Osteocyte (in vitro differentiated cells): ENCODE measurements at places on chromosomes 1 and 21.

DNA sequence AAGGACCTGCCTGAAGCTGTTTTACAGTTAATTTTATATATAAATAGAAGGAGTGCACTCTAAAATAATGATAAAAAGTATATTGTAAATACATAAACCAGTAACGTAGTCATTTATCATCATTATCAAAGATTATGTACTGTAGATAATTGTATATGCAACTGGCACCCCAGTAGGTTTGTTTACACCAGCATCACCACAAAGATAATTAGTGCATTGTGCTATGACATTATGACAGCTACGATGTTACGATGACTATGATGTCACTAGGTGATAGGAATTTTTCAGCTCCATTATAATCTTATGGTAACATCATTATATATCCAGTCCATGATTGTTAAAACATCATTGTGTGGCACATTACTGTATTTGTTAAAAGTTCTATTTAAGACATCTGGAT lies 185.2 kb downstream of the LBR start:
- no peak for DNase-seq

GRCh38 chr1:116982319-116983004 lies 19.1 kb upstream of the CD101 start:
- DNase-seq = no peak

DNA sequence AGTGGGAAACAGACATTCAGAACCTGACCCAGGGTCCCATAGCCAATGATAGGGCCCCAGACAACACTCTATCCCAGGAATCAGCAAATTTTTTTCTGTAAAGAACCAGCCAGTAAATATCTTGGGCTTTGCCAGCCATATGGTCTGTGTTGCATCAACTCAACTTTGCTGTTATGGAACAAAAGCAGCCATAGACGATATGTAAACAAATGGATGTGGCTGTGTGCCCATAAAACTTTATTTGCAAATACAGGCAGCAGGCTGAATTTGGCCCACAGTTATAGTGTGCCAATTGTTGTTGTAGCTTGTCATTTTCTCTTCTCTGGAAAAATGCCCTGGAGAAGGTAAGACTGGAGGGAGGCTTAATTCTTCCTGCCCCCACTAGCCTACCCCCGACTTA lies 431.1 kb upstream of the VAMP3 start:
- DNase-seq = no peak

GRCh38 chr1:47298025-47298699 lies 15.8 kb downstream of the STIL start:
- no peak for DNase-seq

- DNase-seq = no peak
Measured at GRCh38 chr1:114490274-114490693, 20.7 kb downstream of the TRIM33 start.

DNA sequence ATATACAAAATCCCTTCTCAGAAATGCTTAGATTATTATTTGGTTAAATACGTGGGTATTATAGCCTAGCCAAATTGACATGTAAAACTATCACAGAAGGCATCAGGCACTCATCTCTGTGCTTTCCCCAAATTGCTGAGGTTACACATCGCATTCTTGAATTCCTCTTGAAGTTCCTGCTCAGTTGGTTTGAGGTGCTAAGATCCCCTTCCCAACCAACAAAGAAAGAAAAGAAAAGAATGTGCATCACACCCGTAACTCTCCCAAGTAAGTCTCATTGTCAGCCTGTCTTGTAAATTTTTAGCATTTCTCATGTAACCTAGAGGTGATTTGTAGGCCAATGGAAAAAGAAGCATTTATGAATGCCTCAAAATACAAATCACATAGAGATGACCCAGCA lies 539.2 kb upstream of the PRMT6 start:
- no peak for DNase-seq

GRCh38 chr1:5568321-5568720 lies 423.9 kb downstream of the NPHP4 start:
- no peak for DNase-seq

DNA sequence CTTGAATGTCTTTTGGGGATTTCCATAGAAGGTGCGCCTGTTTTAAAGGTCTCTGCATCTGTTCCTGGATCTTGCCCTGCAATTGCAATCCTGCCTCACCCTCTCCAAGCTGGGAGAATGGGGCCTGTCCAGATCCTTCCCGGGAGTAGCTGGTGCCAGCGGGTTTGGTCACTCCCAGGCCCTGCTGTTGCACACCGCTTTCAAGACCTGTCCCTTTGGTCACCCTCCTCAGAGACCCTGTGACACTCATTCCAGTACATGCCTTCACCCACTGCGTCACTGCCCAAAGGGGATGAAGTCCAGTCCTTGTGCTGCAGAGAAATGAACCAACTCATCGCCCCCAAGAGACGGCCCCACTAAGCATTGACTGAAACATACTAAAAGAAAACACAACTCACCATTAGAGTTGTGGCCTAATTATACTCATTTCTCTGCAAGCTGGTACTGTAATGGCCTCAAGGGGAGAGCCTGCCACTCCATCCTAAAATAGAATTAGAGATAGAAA lies 1.9 kb upstream of the IRF2BP2 start:
- DNase-seq = no peak

DNA sequence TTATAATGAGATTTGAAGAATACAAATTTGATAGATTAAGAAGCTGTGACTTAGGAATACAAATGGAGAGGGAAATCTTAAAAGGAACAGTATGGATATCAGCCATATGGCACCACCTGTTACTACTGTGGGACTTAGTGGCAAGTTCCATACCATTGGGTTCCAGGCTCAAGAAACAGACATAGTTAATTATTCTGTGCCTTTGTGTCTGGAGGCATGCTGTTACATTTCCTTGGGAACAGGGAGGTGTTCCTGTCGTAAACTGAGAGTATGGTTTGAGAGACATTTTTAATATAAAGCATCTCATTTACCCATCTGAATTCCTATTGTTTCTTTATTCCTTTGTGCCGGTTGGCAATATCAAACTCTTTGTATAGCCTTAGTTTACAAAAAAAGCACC lies 15.2 kb downstream of the PLA2G4A start:
- no peak for DNase-seq

- DNase-seq = no peak
Measured at GRCh38 chr1:151829352-151830046, 2.1 kb downstream of the RORC start.

DNA sequence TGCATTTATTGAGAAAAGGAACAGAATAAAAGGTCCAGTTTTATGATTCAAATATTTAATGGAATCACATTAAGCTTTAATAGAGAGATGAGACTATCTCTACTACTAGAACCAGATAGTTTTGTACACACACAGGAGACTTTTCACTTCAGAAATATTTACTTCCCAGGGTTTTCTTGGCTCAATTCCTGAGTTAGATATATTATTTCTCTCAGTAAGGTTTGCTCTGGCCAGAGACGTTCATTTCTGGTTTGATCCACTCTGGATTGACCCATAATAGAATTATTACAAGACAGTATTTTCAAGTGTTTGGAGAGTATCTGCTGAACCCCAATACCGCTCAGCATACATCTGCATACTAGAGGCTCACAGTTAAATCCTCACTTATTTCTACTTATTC lies 1.3 kb upstream of the RCOR3 start:
- DNase-seq = no peak

GRCh38 chr1:159229260-159229885 lies 24.7 kb downstream of the ACKR1 start:
- DNase-seq = no peak

GRCh38 chr1:192802406-192802805 lies 6.4 kb upstream of the RGS2 start:
- DNase-seq = no peak

GRCh38 chr1:93426181-93426580 lies 21.7 kb upstream of the FNBP1L start:
- no peak for DNase-seq

- no peak for DNase-seq
Measured at GRCh38 chr1:220322570-220322969, 50.3 kb upstream of the RAB3GAP2 start.

- DNase-seq = no peak
Measured at GRCh38 chr1:13706046-13706445, 6.1 kb downstream of the PRDM2 start.

DNA sequence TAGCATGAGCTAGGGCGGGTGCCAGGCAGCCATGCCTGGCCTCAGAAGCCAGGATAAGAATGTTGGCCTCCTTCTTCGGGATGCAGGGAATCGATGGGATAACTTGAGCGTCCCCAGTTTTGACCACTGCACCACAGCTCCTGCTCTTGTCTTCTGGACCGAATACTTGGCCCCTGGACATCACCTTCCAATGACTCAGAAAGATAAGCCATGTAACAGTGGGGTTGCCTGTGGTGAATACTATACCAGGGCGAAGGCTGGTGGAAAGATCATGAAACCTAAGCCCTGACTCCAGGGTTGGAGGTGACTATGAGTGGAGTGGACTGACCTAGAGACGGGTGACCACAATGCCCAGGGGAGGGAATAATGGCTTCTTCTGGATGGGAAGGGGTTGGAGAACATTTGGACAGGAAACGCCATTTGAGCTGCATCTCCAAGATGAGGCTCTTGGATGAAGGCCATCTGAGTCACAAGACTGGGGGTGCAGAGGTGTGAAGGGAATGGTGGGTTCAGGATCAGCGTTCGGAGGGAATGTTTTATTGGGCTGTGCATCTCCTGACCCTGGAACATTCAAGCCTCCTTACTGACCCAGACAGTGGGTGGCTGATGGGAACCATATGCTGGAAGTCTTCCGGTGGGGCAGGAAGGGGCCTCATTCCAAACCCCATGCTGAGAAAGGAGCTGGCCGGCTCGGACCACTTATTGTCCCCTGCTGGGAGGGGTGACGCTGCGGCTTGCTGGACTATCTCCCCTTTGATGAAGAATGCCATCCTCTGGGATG lies 18.5 kb upstream of the KCNE2 start:
- DNase-seq = peak; percentile 88

DNA sequence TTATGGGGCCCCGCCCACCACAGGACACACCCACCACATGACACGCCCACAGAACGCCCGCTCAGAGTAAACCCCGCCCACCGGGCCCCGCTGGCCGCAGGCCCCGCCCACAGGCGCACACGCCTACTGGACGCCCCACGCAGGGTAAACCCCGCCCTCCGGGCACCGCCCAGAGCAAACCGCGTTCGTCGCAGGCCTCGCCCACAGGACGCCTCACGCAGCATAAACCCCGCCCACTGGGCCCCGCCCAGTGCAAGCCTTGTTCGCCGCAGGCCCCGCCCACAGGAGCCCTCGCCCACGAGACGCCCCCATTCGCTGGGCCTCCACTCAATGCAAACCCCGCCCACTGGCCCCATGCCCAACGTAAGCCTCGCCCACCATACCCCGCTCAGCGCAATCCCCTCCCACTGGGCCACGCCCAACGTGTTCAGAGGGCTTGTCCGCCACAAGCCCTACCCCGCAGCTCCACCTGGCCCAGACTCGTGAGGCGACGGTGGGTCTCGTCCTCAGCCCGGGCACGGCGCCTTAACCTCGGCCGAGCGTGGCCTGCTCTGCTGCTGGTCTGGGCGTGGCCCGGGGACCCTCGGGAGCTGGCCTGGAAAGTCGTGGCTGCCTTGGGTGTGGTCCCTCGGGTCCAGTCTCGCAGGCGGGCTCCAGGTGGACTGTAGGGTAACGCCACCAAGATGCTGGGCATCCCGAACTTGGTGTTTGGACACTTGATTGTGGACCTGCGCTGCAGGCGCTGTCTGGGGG lies 401 bp upstream of the TMEM52 start:
- peak; percentile 99 for DNase-seq

- no peak for DNase-seq
Measured at GRCh38 chr1:88341447-88341846, 342.6 kb upstream of the PKN2 start.

GRCh38 chr1:89975540-89976125 lies 19.3 kb upstream of the ZNF326 start:
- DNase-seq = no peak

DNA sequence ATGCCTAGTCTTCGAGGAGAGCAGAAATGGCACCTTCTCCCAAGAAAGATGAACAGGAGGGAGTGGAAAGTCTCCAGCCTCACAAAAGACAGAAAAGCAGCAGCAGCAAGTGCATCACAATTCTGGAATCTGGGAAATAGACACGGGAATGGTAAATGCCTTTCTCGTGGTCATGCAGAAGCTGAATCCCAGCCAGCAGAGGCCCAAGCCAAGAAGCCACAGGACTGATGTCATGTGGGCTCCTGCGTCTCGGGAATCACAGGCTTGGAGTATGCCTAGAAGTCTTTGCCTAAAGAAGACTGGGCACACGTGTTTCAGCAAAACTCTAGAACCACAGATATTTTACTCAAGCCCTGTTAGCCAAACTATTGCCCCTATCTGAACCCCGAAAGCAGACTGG lies 260.3 kb upstream of the PLD5 start:
- no peak for DNase-seq

DNA sequence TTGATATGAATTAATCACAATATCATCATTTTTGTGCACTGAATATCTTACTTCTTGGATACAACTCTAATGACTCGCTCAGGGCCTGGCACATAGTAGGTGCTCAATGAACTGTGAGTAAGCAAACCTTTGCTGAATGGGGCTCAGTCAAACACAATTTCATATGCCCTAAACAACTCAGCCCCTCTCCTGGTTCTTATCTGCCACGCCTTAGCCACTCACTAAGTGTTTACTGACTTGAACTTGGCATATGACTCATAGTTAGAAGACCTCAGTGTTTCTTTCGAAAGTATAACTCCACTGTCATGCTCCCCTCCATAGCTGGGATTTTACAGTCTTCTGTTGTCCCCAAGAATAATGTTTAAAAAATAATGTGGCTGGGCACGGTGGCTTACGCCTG lies 4.8 kb upstream of the IFNLR1 start:
- no peak for DNase-seq

- DNase-seq = no peak
Measured at GRCh38 chr1:201676197-201676596, 137.3 kb downstream of the NAV1 start.

DNA sequence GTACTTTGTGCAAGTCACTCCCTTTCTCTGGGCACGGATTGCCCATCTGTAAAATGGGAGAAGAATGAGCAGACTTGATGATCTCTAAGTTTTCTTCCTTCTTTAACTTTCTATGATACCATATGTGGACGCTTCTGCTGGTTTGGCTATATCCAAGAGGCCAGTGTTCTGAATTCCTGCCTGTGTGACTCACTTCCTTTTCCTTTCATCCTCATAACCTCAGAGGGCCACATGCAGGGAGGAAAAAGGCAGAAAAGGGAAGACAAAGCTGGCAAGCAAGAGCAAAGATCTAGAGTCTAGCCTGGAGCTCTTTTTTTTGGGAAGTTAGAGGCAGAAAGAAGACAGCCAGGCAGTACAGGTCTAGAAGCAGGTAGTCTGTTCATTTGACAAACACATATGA lies 151.2 kb downstream of the OMA1 start:
- no peak for DNase-seq

DNA sequence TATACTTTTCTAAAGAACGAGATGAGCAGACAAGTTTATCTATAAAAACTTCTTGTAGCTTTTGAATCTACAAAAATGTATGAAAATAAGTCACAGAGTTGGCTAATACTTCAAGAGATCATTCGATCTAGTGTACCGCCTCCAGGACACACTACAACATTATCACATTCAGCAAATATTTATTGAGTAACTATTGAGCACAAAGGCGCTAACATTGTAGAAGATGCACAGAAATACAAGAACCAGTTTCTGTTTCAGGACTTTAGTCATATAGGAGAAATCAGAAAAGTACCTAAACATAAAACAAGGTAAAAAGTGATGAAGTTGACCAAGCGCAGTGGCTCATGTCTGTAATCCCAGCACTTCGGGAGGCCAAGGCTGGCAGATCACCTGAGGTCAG lies 20.6 kb downstream of the WASF2 start:
- no peak for DNase-seq

- DNase-seq = no peak
Measured at GRCh38 chr1:18283601-18284385, 176.2 kb downstream of the IGSF21 start.

GRCh38 chr21:39316729-39317128 lies 3.3 kb upstream of the BRWD1 start:
- peak; percentile 34 for DNase-seq

- no peak for DNase-seq
Measured at GRCh38 chr1:245768596-245768995, 613.8 kb downstream of the KIF26B start.
